HT-29 (cell line): ENCODE measurements at places on chromosomes 1 and 21.

- no peak for DNase-seq
Measured at GRCh38 chr1:116506132-116507004, 64.5 kb downstream of the CD58 start.

- no peak for DNase-seq
Measured at GRCh38 chr1:245319094-245319493, 164.3 kb downstream of the KIF26B start.

DNA sequence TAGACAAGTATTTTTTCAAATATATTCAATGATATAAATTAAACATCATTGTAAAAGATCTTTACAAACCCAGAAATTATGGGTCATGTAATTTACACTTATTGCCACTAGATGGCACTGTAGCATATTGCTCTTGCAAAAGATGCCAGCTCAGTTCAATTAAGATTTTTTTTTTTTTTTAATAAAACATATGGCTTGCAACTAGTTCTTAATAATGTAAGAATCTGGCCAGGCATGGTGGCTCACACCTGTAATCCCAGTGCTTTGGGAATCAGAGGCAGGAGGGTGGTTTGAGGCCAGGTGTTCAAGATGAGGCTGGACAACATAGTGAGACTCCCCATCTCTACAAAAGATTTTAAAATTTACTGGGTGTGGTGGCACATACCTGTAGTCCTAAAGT, 49.4 kb upstream of the DESI2 start:
- peak; percentile 52 for DNase-seq

DNA sequence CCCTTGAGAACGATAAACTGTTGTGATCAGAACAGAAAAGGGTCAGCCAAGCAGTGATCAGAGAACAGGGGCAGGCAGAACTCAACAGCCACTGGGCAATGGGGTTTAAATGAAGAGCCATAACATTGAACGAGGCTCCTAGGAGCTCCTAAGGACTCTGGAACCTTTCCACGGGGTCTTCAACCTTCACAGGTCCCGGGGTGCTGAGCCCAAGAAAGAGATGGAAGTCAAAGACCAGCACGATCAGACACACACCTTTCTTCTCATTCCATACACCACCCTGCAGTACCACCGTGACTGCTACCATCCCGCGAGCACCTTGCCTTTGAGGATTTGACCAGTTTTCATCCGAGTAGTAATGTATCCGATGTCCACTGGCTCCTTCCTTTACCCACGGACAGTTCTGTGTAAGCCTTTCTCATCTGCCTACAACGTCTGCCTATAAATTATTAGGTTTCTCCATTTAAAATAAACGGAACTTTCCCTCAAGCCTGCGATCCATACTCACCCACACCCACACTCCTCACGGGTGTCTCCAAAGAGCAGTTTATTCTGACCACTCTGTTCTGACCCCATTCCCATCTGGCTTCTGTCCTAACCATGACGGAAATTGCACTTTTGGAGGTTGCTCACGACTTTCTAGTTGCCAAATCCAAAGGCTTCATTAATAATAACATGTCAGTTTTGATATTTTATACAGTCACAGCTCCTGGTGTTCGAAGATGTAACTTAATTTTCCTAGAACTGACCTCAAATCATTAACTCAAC, 16.8 kb upstream of the HHAT start:
- DNase-seq, result no peak

- peak; percentile 34 for DNase-seq
Measured at GRCh38 chr1:70204600-70204999, 779 bp downstream of the LRRC40 start.

DNA sequence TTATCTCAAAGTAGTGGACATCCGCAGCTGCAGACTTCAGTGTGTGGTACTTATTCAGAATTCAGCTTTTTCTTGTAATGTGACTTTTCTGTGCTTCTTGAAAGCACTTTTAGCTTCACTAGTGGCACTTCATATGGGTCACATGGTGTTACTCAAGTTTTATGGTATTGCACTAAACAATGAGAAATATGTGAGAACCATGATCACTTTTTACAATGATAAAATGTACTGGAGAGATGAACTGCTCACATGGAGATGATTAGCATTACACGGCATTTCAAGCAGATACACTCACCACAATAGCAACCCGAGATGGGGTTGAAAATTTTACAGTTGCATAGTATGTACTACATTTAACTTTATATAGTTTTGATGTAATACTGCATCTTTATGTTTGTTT, 40.1 kb upstream of the GPR52 start:
- no peak for DNase-seq

DNA sequence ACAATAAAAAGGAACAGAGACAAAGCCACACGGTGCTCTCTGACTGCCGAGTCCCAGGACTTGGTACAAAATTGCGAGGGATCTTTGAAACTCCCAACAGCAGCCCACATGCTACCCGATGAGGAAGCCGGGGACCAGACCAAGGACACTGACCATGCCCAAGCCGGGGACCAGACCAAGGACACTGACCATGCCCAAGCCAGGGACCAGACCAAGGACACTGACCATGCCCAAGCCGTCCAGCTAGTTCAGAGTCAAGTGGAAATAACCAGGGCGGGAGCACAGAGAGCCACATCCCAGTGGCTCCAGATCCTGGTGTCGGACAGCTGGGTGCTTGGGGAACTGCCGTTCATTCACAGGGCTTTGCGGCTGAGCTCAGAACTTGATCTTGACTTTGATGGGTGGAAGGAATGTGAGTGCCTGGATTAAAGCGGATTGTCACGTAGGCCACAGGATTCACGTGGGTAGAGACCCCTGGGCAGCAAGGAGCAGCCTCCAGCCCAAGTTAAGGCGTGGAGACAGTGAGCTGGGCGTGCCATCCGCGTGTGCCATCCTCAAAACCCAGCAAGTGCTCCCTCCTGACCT, 16.5 kb upstream of the TRAPPC10 start:
- DNase-seq, result no peak

DNA sequence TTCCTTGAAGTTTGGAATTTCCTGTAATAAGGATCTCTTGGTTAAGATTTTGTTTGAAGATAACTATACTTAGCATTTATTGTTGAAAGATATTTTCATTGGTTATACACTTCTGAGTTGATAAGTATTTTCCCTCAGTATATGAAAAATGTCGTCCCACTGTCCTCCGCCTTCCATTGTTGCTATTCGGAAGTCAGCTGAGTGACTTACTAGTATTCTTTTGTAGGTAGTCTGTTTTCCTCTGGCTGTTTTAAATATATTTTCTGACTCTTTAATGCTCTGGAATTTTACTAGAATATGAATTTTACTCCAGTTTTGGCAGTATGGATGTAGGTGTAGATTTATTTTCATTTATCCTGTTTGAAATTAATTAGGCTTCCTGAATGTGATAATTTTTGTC, 498.7 kb upstream of the NFIA start:
- no peak for DNase-seq

DNA sequence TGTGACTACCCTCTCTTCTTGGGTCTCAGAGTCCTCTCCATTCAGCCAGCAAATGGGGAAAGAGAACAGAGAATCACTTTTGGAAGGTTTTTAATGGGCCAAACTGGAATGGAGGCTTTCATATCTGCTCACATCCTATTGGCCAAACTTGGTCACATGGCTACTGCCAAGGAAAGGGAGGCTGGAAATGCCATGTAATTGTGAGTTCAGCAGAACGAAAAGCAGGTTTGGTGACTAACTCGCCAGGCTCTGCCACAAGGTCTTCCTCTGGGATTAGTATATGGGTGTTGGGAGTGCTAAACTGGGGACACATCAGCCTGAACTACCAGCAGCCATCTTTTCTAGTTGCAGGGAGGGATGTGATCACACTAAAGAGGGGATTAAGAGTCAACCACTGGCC, 19.2 kb downstream of the RD3 start:
- no peak for DNase-seq

DNA sequence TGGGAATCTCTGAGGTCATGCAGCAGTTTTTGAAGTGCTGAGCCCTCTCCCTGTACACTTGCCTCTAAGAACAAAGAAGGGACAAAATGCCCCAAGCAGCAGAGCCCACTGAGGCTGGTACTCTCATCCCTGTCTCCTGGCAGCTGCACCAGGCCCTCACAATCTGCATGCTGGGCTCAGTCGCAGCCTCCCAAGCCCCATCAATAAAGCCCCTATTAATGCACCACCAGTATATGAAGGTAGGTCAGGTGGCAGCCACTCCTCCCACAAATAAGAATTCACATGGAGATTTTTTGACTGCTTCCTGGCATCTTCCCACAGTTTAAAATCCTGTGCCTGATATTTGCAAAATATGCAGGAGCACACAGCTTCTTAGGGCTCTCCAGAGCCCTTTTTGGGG, 181.2 kb upstream of the PALMD start:
- DNase-seq, result no peak
